ENCODE measurements at places on chromosomes 12 and 14.

DNA sequence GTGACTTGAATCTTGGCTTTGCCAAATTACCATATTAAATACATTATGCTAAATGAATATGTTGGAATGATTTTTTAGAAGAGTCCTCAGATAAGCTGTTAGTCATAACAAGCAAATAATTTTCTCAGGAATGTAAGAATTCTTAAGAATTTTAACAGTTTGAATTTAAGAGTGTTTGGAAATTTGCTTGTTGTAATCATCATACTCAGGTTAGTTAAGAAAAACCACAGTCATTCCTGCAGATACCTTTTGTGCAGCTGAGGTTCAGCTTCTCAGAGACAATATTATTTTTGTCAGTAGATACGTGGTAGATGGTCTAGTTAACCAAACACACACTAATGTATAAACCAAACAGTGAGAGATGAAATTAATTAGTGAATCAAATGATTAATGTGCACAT is 8.9 kb downstream of the WNK1 start:
- no peak for DNase-seq

- no peak for DNase-seq
Observed at GRCh38 chr12:5923043-5923605, 21.9 kb downstream of the ANO2 start.

DNA sequence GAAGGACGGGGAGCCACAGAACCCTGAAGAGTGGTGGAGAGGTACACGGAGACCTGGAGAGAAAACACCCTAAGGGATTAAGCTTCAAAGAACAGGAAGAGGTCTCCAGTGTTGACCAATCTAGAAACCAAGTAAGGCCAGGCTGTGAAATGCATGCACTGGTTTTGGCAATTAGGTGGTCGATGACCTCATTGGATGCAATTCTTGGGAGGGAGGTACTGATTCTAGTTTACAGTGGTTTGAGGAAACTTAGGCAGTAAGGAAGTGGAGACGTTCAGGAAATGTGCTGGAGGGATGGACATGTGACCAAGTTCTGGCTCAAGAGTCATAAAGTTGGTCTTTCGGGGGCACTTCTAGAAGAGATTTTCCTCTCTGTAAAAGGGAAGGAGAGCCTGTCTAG is 91.3 kb upstream of the CEP83 start:
- no peak for DNase-seq

GRCh38 chr12:114391088-114391487 is 14.9 kb downstream of the TBX5 start:
- no peak for DNase-seq

- no peak for DNase-seq
Observed at GRCh38 chr12:123358035-123358434, 6.6 kb downstream of the SBNO1 start.

DNA sequence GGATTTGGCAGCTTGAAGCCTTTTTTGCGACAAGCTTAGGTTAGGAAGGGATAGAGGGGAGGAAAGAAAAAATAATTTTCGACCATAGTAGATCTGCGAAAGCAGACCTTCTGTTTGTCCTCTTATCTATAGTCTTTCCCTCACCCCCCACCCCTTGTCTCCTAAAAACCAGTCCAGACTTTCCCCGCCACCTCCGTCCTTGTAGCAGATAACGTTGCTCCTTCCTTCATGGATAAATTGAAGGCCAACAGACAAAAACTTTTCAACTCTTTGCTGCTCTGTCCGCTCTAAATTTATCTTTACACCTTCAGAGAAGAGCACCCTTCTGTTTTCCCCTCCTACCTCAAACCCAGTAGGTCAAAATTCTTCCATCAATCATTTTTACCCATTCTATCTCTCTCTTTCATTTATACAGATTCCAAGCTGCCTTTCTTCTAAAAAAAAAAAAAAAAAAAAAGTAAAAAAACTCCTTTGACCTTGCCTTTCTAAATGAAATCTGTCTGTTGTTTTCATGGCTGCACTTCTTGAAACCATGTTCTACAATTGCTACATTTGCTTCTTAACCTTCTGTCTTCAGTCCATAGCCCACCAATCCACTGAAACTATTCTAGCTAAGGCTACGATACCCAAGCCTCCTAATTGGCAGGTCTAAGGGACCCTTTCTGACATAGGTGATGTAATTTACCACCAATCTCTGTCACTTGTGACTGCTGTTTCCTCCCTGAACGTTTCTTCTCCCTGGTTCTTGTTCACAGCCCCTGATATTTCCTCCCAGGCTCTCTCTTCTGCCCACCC is 11.1 kb upstream of the NEMF start:
- DNase-seq = no peak

- no peak for DNase-seq
Observed at GRCh38 chr12:122009741-122010140, 11.9 kb upstream of the BCL7A start.

- no peak for DNase-seq
Observed at GRCh38 chr12:55822228-55822627, 4.4 kb downstream of the ORMDL2 start.

- no peak for DNase-seq
Observed at GRCh38 chr12:93896427-93896826, 219.3 kb downstream of the CRADD start.

GRCh38 chr12:10189653-10190052 is 10.8 kb downstream of the TMEM52B start:
- DNase-seq = no peak

DNA sequence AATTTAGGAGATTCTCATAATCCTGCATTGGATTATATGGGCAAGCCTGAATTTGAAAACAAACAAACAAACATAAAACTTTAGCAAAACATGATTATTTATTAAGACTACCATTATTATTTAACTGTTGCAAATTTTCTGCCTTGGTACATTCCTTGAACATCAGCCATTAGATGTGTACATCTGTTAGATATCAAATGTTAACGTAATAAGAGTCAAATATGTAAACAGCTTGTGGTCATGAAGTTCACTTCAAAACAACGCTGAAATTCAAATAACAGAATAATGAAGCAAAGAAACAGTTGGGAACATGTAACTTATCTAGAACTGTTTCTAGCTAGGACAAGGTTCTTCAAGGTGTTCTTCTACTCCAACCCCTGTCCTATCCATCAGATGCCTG is 14.3 kb upstream of the TMX1 start:
- no peak for DNase-seq

DNA sequence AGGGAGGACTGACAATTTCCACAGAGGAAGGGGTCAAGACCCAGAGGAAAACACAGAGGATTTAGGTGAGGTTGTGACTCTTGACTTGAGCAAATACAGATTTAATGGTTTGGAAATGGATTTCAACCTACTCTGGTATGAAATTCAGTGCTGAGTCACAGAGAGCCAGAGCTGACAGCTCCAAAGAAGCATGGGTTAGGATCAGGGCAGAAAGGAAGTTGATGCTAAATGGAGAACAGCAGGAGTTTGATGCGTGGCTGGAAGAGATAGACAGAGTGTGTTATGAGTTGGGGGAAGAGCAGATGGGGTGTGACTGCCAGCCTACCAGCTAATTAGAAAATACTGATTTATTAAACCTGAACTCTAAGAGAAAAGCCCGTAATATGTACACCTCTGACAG is 272.6 kb downstream of the FOXG1 start:
- no peak for DNase-seq

DNA sequence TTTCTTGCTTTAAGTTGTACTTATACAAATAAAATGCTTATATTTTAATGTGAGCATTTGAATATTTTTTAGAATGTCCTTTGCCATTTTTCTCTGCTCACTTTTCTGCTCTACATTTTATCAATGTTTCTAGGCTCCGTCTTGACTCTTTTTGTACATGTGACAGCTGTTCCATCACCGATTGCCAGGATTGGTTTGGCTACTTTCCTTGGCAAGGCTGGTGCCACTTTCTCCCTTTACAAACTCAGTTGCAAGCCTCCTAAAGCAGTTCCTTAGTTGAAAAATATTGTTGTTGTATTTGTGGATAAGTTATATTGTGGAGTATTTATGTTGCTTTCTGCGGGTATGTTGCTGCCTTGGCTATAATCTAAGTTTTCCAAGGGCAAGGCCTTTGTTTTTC is 63.4 kb downstream of the DACT1 start:
- DNase-seq = no peak

DNA sequence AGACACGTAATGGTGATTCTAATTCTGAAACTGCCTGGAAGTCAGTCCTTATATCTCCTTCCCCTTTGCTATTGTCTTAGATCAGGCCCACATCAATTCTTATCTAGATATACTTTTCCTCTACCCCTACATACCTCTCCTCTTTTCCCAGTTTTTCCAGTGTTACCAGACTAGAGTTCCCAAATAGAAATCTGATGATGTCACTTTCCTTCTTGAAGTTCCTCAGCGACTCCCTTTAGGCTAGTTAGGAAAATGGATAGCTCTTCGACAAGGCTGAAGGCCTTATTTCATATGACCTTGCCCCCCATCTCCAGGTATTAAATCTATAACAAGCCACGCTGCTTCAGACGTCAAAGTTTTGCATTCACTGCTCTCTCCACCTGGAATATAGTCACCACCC is 201.1 kb upstream of the ATP2B1 start:
- no peak for DNase-seq

GRCh38 chr12:80692114-80692513 is 15.3 kb upstream of the MYF6 start:
- no peak for DNase-seq

GRCh38 chr12:581321-581720 is 81.9 kb downstream of the NINJ2 start:
- DNase-seq = no peak

DNA sequence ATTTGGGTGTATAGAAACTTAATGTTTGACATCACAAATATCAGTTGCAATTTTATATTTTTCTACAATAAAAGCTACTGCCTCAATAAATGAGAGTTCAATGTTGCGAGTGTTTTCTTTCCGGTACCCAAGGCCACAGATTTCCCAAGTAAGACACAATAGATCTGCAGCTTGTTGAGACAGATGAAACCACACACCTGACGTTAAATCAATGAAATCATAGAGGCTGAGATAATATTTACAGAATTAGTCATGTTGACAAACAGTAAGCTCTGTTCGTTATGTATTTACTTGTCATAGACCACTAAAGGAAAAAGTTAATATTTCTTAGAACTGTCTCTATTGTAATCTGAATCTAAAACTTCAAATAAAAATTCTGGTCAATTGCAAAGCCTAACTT is 49.2 kb upstream of the PTHLH start:
- DNase-seq = no peak

GRCh38 chr14:105313381-105314286 is 914 bp upstream of the PACS2 start:
- DNase-seq = no peak

GRCh38 chr12:103627189-103627855 is 40.2 kb downstream of the STAB2 start:
- DNase-seq = no peak

DNA sequence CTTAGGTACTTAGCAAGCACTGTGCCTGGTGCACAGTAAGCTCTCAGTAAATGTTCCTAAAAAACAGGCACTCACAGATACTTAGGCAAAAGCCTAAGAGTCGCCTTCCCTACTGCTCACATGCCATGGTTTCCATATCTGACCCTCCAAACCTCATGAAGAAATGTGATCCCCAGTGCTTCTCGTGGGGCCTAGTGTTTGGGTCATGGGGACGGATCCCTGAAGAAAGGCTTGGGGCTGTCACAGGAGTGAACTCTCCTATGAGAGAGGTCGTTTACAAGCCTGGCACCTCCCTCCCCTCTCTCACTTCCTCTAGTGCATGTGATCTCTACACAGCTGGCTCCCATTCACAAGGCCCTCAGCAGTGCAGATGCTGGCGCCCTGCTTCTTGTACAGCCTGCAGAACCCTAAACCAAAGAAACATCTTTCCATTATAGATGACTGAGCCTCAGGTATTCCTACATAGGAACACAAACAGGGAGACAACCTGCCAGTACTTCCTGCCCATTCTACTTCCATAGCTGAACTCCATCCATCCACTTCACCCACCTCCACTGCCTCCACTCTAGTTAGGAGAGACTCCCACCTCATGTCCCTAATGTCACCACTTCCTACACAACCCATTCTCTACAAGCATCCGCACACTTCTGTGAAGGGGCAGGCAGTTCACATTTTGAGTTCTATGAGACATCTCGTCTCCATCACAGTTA is 2.9 kb downstream of the SLC15A4 start:
- DNase-seq = no peak

DNA sequence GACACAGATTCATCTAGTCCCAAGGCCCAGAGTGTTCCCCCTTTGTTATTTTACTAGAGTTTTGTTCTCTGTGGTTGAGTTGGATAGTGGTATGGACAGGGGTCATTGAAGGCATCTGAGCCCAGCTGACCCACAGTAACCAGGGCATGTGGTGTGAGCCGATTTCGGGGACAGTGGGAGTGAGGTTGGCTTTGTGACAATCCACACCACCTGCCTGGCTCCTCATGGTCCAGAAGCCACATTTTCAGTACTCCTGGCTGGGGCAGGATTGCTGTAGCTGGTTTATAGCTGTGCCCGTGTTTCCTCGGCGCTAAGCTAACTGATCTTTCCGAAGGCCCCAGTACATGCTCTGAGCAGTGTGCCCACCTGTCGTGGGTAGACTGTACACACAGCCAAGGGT is 116.0 kb downstream of the TSPAN9 start:
- DNase-seq = no peak

DNA sequence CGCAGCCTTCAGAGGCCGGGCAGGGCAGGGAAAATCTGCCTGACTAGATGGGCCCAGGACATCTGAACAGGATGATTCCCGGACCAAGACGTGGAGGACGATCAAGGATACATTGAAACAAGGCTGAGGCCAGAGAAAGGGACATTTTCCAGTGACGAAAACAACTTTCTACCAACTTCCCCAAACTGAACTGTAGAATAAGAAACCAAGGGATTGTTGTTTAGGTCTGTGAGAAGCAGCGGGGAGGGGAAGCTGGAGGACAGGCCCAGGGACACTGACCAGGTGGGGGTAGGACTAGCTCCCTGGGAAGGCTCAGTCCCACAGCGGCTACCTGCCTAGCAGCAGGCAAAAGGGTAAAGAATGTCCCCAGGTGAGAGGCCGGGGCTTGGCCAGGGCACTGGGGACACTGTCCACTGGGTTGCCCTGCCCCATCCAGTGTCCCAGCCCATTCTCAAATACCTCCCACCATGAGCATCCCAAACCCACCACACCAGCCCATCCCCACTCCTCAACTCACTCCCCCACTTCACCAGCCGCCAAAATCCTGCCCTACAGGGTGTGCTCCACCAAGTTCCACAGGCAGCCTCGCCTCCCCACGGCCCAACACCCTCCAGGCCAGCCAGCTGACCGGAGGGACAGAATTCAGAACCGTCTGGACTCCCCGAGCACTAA is 995 bp downstream of the TNFRSF1A start:
- no peak for DNase-seq

GRCh38 chr12:58000499-58000898 is 59.1 kb downstream of the ATP23 start:
- no peak for DNase-seq

DNA sequence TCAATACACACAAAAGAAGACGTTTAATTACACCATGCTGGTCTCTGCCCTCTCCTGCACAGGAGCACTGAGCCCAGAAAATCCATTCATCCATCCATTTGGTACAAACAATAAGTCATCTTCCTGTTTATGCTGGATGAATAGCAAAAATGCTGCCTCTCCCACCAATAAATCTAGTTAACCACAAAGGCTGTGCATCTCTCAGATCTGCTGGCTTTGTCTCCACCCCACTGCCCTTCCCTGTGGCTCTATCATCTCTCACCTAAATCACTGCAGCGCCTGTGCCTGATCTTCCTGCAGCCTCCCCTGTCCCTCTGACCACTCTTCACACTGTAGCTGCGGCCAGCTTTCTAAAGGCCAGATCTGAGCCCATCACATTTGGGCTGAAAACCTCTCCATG is 72.9 kb upstream of the DDX11 start:
- no peak for DNase-seq

GRCh38 chr12:132765361-132765760 is 3.7 kb upstream of the ANKLE2 start:
- no peak for DNase-seq
